ENCODE measurements at places on chromosomes 12 and 14.

DNA sequence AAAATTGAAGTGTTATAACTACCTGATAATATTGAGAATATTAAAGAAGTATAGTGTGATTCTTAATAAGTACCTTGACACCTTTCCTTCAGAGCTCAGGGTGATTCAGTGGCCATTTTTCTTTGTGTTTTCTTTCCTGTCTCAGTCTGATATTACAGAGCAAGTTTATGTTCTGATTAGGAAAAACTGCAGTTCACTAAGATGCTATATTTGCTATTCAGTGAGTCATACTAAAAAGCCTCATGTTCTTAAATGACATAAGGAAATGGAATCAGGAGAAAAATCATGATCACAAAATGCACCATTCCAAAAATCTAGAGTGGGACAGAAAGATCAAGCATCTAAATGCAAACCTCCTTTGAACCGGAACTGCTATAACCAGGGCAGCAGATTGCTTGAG is 390.6 kb upstream of the ATP2B1 start:
- no peak for DNase-seq

DNA sequence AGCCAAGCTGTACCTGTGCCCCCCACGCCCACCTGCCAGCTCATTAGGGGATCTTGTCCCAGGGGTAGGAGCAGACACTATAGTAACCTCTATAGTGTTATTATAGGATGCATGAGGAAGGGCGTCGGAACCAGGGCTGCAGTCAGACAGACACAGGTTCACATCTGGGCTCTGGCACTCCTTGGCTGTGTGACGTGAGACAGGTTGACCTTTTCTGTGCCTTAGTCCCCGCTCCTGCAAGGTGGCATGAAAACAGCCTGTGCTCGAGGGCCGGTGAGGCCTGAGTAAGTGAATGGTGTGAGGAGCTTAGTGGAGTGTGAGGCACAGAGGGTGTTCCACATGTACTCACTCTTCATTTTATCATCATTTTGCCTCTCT is 19.0 kb downstream of the ASB2 start:
- DNase-seq, result no peak

- no peak for DNase-seq
Measured at GRCh38 chr12:8946733-8947132, 2.7 kb downstream of the M6PR start.

- DNase-seq, result no peak
Measured at GRCh38 chr12:117450209-117450608, 88.8 kb upstream of the NOS1 start.

Data from stimulated activated CD4-positive, alpha-beta T cell treated with anti-CD3 and anti-CD28 coated beads, Interleukin-1b, Interleukin-23, amount 100 ng/mL, for 4 hours (primary cell).